GM20000 (cell line): ENCODE measurements at places on chromosomes 1 and 21.

DNA sequence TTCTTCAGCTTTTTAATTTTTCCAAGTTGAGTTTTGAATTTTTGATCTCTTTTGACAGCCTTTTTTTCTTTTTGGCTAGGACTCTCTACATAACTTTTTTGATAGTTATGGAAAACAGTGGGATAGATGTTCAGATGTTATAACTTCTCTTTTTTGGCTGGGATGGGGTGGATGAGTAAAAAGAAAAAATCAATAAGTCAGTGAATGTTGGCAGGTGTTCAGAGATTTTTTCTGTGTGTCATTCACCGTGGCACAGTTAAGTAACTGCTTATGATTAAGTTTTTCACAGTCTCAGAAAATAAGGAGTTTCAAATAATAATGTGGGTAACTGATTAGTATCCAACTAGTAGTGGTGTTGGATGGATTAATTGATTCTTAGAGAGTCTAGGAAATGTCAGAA, 24.0 kb downstream of the HS2ST1 start:
- no peak for DNase-seq

DNA sequence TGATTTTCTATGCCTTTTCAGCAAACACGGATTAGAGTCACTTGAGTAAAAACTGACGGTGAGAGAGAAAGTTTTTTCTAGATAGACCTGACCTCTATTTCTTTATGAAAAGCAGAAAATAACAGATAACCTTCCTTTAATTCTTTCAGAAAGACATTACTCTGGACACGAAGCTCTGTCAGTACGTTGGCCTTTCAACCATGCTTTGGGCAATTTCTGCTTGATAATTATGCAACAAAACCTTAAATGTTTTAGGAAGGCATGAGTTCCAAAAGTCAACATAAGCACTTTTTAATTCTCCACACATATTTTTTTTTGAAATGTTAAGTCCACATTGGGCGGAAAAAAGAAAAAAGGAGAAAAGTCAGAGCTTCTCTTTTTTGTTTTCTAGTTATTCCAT, 137.8 kb downstream of the AKT3 start:
- DNase-seq, result no peak

- DNase-seq, result no peak
Observed at GRCh38 chr1:182299728-182300616, 91.6 kb downstream of the GLUL start.

GRCh38 chr1:99527545-99527944, 118.4 kb upstream of the PALMD start:
- no peak for DNase-seq

- DNase-seq, result no peak
Observed at GRCh38 chr1:237267743-237268142, 225.8 kb downstream of the RYR2 start.

- peak; percentile 96 for DNase-seq
Observed at GRCh38 chr21:43805275-43805800, 16.0 kb downstream of the RRP1 start.

DNA sequence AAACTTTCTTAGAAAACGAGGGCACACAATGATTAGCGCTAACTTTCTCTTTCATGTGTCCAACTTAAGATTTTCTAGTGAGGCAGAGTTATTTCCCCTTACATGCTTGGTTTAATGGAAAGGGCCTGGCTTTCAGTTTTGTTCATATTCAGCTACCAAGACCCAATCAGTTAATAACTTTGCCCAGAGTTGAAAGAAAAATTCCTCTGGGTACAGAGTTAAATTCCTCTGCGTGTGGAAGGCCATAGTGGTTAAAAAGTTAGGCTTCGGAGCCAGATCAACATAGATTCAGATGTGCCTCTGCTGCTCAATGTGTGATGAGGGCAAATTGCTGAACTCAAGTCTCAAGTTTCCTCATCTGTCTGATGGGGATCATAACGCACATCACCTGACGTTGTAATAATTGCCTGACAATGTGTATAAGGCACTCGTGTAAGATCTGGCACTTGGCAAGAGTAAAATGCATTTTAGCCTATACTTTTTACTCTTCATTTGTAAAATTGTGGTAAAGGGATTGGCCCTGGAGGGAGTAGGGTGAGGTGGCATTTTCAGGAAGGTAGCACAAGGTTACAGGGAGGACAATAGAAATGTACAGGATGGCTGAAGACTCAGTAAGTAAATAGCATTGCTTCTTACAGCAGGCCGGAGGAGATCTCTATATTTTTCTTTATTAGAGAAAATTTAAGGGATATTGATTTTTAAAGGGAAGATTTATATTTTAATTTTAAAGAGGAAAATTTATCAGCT, 103.4 kb downstream of the ROR1 start:
- DNase-seq, result no peak

- no peak for DNase-seq
Observed at GRCh38 chr1:68376441-68376840, 73.3 kb downstream of the RPE65 start.

- DNase-seq, result peak; percentile 49
Observed at GRCh38 chr1:207959141-207959825, 48.4 kb upstream of the CD34 start.

GRCh38 chr1:68231627-68232288, 565 bp downstream of the WLS start:
- DNase-seq, result no peak

DNA sequence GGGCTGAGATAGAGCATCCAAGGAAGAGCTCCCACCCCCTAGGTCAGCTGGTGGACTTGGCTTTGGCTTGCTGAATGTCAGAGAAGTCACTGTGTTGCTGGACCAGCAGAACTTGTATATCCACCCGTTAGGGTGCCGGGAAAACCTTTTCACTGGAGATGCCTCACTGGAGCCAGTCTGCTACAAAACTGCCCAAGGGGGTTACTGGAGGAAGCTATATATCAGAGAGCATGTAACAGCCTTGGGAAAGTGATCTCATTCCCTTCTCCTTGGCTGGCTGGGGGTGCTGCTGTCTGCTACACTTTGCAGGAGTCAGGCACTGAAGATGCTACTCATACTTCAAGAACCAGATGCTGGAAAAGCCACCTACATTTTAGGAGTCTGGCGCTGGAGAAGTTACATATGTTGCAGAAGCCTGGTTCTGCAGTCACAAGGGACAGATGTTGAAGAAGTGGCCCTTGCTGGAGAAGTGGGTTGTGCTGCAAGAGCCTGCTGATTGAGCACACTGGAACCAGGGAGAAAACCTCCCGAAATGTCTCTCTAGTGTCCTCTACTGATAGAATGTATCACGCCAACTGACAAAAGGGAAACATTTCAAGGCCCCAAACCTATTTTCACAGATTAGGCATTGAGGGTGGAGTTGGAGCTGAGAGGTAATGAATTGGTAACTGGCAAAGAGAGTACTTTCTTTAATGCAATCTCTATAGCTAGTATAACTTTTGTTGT, 250.6 kb downstream of the SPATA17 start:
- DNase-seq, result no peak

DNA sequence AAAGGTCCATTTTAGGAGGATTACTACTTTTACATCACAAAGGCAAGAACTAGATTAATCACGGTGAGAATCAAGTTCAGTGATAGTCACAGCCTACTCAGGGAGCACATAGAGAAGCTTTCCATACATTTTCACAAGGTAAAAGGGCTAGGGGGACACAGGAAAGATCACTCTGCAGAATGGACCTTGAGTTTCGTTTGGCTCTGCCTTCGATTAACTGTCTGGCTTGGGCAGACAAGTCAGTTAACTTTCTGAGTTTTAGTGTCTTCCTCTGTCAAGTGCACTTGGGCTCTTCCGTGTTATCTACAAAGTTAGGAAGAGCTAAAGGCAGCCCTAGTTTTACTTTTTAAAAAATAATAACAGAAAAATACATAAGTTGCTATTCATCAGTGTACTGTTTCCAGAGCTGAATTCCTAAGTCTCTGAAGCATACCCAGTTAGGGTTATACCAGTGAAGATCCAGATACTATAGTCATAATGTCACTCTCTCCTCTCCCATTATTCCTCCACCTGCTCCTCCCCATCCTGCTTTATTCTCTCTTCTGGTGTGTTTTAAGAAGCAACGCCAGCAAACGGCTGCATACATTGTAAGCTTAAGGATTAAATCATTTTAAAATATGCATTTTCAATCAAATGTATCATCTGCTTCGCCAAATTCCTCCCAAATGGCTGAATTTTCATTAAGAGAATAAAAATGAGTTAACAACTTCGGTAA, 1.7 kb downstream of the CEP170 start:
- no peak for DNase-seq

DNA sequence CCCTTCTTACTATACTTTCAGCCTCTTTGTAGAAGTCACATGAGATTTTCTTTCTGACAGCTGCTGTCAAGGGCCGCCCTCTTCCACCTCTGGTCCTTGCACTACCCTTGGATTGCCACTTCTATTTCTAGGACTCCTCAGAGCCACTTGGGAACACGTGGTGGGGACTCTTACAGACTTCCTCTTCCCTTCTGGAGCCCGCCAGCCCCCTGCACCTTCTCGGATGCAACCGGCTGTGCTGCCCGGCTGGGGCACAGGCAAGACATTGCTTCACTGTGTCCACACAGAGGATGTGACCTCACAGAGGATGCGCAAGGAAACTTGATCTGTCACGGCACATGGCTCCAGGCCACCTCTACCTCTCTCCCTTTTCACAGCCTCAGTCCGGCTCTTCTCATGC, 2.4 kb upstream of the IKBKE start:
- peak; percentile 59 for DNase-seq

- DNase-seq, result no peak
Observed at GRCh38 chr1:28437924-28438699, 67.7 kb upstream of the RCC1 start.

DNA sequence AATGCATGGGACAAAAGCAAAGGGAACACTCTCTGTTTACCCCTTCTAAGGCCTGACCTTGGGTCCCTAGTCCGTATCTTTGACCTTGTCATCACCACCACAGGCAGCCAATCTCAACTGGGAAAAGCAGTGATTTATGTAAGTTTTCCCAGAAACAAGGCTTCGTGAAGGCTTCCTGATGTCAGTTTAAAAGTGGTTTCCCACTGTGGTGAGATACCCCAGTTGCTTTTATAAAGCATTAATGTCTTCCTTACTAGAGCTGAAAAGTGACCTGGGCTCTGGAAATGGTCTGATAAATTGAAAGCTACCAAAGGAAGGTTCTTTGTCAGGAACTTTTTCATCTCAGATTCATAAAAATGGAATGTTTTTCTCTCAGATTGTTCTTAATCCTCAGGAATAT, 536.4 kb upstream of the PTBP2 start:
- DNase-seq, result no peak

DNA sequence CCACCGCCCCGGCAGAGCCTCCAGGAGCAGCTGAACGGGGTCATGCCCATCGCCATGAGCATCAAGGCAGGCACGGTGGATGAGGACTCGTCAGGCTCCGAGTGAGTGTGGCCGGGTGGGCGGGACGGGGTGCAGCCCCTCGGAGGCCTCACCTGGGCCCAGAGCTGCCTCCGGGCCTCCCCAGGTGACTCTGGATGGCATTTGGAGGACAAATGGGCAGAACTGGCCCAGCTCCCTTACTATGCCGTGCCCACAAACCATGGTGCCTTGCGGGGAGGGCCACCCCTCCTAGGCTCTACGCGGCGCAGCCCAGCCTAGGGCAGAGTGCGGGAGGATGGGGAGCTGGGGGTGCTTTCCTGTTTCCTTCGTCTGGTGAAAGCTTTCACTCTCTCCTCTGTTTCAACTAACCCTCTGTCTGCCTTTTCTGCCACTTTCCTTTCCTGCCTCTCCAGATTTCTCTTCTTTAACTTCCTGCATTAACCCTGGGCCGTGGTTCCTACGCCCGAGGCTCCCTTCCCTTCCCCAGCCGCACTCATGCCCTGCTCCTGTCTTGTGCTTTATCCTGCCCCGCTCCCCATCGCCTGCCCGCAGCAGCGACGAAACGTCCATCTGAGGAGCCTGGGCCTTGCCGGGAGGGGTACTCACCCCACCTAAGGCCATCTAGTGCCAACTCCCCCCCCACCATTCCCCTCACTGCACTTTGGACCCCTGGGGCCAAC, 9.2 kb downstream of the PSRC1 start:
- no peak for DNase-seq

DNA sequence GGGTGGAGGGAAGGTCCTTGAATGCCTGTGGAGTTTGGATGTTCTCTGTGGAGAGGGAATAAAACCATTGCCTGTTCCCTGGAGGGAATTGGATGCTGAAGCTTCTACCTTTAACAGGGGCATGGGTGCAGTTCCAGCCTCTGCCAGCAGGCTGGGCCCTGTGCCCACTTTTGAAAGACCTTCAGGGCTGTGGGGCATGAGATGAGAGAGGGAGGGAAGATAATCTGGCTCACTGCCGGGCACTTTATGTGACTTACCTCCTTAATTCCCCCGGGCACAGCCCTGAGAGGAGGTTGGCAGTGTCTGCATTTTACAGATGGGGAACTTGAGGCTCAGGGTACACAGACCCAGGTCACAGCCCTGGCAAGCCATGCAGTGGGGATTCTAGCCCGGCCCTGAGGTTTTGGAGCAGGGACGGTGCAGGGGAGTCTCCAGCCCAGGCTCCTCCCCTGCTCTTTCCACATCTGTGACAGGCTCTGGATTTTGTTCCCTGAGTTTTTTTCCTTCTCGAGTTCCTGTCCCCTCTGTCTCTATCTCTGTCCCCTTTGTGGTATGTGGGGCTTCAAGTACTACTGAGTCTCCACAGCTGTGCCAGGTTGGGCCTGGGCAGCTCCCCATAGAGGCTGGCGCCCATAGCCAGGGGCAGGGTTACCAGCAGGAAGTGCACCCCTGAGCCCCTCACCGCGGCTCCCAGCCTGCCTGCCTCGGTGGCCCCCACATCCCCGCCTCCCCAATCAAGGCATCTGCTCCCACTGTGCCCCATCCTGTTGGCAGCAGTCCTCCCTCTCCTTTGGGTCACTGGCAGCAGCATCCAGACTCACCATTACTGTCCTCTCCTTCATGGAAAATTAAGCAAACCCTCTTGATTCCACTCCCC, 14.0 kb upstream of the THEMIS2 start:
- peak; percentile 87 for DNase-seq

DNA sequence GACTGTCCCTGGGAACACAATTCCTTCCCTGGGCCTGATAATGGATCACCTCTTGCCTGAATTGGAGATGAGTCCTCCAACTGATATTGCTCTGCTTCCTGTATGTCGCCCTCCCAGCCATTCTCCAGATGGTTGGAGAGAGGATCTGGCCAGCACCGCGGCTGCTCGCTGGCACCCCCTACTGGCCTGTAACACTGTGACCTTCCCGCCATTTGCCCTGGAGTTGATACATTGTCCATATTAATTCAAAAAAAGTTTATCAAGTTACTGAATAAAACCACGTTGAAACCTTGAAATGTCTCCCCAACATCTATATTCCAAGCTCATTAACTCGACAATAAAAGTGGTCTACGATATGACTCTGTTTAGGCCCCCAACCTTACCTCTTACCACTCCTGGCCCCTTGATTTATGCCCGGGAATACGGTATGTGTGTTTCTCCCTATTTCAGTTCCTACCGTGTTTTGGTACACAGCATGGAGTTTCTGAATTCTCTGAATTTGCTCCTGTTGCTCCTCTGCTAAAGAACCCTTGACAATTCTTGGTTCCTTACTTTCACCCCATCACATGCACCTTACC, 241.8 kb upstream of the KIAA0040 start:
- peak; percentile 37 for DNase-seq

GRCh38 chr21:21290751-21291150, 292.5 kb downstream of the NCAM2 start:
- no peak for DNase-seq
